Stimulated activated CD4-positive, alpha-beta T cell treated with anti-CD3 and anti-CD28 coated beads, Interleukin-1b, Interleukin-23, amount 100 ng/mL, for 1 hour (primary cell): ENCODE measurements at places on chromosomes 2 and 18.

DNA sequence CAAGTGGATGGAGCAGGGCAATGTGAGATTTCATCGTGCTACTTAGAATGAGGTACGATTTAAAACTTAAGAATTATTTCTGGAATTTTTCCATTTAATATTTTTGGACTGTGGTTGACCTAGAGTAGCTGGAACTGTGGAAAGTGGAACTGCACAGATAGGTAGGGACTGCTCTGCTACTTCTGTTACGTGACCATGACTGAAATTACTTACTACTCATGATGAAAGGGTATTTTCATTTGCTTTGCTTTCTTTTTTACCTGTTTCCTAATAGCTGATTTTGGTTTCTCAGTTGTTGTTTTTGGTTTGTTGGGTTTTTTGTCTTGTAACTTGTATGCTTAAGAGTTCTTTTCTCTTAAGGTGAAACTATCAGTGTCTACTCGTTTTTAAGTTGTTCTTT is 11.4 kb downstream of the UBE2E3 start:
- no peak for DNase-seq

GRCh38 chr2:78304678-78305077 is 720.8 kb upstream of the REG3G start:
- DNase-seq = no peak

GRCh38 chr2:25671622-25672021 is 1.8 kb downstream of the DTNB start:
- no peak for DNase-seq

DNA sequence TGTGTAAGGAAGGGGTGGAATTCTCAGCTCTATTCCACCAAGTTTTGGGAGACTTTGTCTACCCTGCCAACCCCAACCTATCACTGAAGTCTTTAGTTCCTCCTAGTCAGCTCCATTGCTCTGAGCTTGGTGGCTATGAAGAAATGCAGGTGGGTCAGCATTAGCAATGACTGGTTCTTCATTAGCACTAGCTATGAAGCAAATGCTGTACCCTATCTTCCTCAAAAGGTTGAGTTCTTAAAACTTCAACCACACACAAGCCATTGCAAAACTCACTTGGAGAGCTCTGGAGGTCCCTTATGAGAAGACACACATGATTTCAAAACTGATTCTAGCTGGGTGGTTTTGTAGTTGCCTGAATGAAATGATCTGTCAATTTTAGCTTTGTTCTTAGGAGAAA is 193.8 kb downstream of the IKZF2 start:
- no peak for DNase-seq
